Naive thymus-derived CD8-positive, alpha-beta T cell (primary cell): ENCODE measurements at places on chromosomes 11 and 22. TPM values are rescaled to one million over a fixed set of nuclear protein-coding genes. Genes with fewer than 3 reads are reported as not detected.

The KCNQ1 gene
- total RNA-seq, result 25.1 TPM

The ALX4 gene
- total RNA-seq, result not detected

The ARHGAP42 gene
- 0.83 TPM for total RNA-seq

The CASP1 gene
- 42.8 TPM for total RNA-seq

The KRTAP5-9 gene
- not detected for total RNA-seq

The SLC25A18 gene
- not detected for total RNA-seq

The MAPK8IP1 gene
- 2.1 TPM for total RNA-seq

The CAPN5 gene
- 9.5 TPM for total RNA-seq

The ARRB1 gene
- 65.3 TPM for total RNA-seq

The PGR gene
- total RNA-seq, result not detected

The ASPHD2 gene
- 3.5 TPM for total RNA-seq

The SVIP gene
- total RNA-seq, result 74.7 TPM

The OR52N5 gene
- total RNA-seq, result not detected

The CCDC188 gene
- total RNA-seq, result not detected

The PRG3 gene
- total RNA-seq, result not detected

The TMPRSS4 gene
- not detected for total RNA-seq

The B4GALNT4 gene
- 0.39 TPM for total RNA-seq

The PRRG4 gene
- not detected for total RNA-seq

The OR8D4 gene
- total RNA-seq, result not detected

The TREH gene
- not detected for total RNA-seq

The PDGFD gene
- 0.22 TPM for total RNA-seq

The ARL2 gene
- 38.4 TPM for total RNA-seq

The PHF21B gene
- total RNA-seq, result not detected

The PATE2 gene
- total RNA-seq, result not detected

The TBX1 gene
- total RNA-seq, result not detected

The IRAG1 gene
- total RNA-seq, result not detected

The MUC5AC gene
- not detected for total RNA-seq

The XKR3 gene
- total RNA-seq, result not detected

The DRG1 gene
- 112 TPM for total RNA-seq

The BAIAP2L2 gene
- 2.7 TPM for total RNA-seq

The OR52K1 gene
- total RNA-seq, result not detected

The C11orf91 gene
- total RNA-seq, result not detected

The OR52N2 gene
- not detected for total RNA-seq

The MUC5B gene
- not detected for total RNA-seq

The CHADL gene
- total RNA-seq, result 0.83 TPM

The MARK2 gene
- total RNA-seq, result 74.5 TPM

The PNPLA3 gene
- total RNA-seq, result 0.63 TPM

The ALDH3B2 gene
- not detected for total RNA-seq

The ISX gene
- not detected for total RNA-seq

The CAPN1 gene
- total RNA-seq, result 106 TPM

The SLC1A2 gene
- total RNA-seq, result not detected

The FOLR2 gene
- 0.31 TPM for total RNA-seq

The RIMBP3B gene
- 0.80 TPM for total RNA-seq

The TMPRSS13 gene
- total RNA-seq, result 9.2 TPM

The APLNR gene
- not detected for total RNA-seq

The MCHR1 gene
- not detected for total RNA-seq

The CCDC89 gene
- 0.91 TPM for total RNA-seq

The SGSM1 gene
- total RNA-seq, result 0.70 TPM

The CCDC73 gene
- not detected for total RNA-seq

The UBQLNL gene
- total RNA-seq, result 0.47 TPM

The IGSF9B gene
- total RNA-seq, result 16.1 TPM

The CREB3L1 gene
- total RNA-seq, result not detected

The UNC93B1 gene
- 15.1 TPM for total RNA-seq

The SERPING1 gene
- total RNA-seq, result not detected

The APOBEC3B gene
- total RNA-seq, result not detected

The PGA5 gene
- total RNA-seq, result not detected

The ZNF195 gene
- total RNA-seq, result 43.4 TPM

The TTC36 gene
- total RNA-seq, result 2.0 TPM

The POU2AF1 gene
- total RNA-seq, result 4.4 TPM
